ENCODE measurements at places on chromosomes 6 and 20.

DNA sequence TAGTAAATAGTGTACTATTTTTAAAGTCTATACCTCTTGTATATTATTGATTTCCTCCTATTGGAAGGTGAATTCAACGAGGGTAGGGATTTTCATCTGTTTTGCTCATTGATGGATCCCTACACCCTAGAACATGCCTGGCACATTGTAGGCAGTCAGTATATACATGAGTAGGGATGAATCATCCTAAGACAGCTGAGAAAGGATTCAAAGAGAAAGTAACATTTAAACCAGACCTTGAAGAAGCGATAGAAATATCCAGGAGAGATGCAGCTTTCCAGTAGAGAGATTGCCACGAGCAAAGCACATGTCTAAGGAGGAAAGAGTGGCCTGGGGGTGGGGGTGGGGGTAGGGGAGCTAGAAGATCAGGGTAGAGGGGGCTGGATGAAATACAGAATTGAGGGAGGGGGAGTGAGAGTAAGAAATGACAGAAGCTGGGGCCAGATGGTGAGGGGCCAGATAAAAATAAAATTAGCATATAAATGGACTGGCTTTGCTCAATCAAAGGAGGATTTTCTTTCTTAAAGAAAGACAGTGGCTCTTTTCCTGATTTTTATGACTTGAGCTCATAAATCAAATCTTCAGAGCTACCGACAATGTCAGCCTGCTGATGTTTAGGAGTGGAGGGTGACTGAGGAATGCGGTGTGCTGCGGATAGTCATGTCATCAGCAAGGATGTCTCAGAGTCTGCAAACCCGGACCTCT, 168.2 kb downstream of the SAMD5 start:
- no peak for DNase-seq

GRCh38 chr6:41505122-41506049, 40.8 kb upstream of the FOXP4 start:
- DNase-seq: no peak

- no peak for DNase-seq
Measured at GRCh38 chr6:47335466-47335865, 25.8 kb upstream of the TNFRSF21 start.

- no peak for DNase-seq
Measured at GRCh38 chr6:37583261-37583660, 83.6 kb upstream of the CCDC167 start.

GRCh38 chr6:167697316-167697715, 129.4 kb upstream of the AFDN start:
- DNase-seq: no peak

- no peak for DNase-seq
Measured at GRCh38 chr20:4567170-4567569, 154.5 kb upstream of the PRND start.

DNA sequence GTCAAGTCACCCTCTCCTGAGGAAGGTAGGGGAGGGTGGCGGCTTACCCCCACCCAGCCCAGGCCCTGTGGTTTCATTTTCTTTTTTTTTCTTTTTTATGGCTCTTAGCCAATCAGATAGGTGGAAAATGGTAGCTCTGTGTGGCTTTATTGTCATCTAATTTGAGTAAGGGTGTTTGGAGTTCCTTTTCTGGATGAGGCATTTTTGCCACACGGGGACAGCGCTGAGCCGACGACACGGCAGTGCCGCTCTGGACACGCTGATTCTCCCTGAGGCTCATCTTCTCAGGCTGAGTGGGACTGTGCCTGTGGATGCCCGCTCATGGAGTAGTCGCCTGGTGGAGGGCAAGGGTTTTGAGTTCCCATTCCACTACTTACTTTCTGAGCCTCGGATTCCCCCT, 37.6 kb upstream of the ANGPT4 start:
- no peak for DNase-seq

DNA sequence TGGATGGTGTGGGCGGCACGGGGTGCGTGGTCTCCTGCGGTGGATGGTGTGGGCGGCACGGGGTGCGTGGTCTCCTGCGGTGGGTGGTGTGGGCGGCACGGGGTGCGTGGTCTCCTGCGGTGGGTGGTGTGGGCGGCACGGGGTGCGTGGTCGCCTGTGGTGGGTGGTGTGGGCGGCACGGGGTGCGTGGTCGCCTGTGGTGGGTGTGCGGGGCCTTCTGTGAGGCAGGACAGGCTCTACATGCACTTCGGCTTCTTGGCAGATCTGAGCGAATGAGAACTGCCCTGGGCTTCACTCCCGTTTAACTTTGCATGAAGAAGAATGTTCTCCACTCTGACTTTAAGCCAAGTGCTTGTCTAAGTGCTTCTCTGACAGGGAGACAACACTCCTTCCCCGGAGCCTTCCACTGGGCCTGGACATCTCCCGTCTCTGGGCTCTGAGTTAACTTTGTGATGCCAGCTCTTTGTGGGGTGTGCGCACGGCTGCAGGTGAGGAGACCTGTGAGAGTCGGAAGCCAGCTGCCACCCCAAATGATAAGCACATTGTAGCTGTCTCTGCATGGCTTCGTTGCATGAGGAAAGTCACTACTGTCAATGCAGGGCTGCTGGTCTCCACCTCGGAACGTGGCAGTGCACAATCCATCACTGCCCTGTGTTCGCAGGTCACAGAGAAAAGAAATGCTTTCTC, 244.8 kb downstream of the DLL1 start:
- no peak for DNase-seq

GRCh38 chr20:19915111-19915798, 101.9 kb upstream of the NAA20 start:
- no peak for DNase-seq

GRCh38 chr6:163750431-163751031, 336.0 kb downstream of the QKI start:
- DNase-seq: no peak

- no peak for DNase-seq
Measured at GRCh38 chr6:86215323-86215722, 572.6 kb upstream of the SYNCRIP start.

GRCh38 chr6:38323216-38323615, 316.5 kb downstream of the BTBD9 start:
- DNase-seq: no peak

DNA sequence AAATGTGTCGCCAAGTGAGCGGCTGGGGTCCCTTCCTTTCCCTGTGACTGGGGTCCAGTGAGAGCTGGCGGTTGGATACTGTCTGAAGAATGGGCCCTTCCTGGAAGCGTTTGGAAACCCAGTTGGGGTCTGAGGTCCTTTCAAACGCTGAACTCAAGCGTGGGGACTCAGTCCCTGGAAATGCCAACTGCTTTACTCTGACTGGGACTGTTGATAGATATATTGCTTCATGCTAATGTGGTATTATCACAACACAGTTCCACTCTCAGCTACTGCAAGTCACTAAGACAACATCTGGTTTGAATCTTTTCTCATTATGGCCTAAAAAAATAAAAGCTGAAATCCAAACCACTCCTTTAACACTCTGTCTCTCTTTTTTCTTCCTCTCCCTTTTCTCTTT, 23.7 kb upstream of the PSMF1 start:
- DNase-seq: no peak

DNA sequence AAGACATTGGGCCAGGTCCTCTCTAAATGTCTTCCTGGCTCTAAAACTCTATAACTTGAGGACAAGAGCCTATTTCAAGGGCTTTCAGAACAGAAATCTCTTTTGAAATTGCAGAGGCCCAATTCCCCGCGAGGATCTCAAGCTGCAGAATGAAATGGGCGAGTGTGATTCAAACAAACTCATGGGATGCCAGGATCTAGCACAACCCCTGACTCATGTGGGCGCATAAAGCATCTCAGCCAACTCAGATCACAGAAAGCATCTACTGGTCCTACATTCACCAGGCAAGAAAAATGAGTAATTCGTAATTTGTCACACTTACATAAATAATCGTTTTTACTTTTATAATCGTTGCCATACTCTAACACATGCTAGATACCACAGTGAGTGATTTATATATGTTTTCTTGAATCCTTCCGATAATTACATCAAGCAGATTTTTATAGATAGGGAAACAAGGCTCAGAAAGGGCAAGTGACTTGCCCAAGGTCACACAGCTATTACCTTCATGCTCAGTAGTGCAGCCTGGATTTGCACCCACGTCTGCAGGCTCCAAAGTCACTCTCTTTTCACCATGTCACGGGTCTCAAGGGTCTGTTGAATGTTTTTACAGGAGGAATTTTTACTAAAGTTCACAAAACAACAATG, 26.2 kb downstream of the FOXF2 start:
- DNase-seq: no peak

DNA sequence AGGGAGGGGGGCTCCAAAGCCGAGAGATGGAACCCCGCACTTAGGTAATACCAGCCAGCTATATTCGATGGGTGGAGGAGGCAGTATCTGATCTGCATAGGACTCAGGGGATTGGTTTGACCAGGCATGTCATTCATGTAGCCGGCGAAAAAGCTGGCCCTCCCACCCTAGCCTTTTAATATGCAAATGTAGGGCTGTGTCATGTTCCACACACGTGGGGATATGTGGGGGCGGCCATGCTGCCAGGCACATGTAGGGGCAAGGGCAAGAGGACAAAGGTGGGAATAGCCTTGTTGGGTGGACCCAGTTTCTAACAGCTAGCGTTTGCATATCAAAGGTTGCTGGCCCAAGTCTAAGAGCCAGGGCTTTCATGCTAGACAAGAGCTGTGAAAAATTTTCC, 39.1 kb upstream of the DDR1 start:
- no peak for DNase-seq

GRCh38 chr6:17530321-17530835, 69.7 kb upstream of the FAM8A1 start:
- no peak for DNase-seq

Measured in activated CD8-positive, alpha-beta memory T cell treated with anti-CD3 and anti-CD28 coated beads for 48 hours (primary cell).